Brain microvascular endothelial cell (primary cell): ENCODE measurements at places on chromosomes 7 and 10.

DNA sequence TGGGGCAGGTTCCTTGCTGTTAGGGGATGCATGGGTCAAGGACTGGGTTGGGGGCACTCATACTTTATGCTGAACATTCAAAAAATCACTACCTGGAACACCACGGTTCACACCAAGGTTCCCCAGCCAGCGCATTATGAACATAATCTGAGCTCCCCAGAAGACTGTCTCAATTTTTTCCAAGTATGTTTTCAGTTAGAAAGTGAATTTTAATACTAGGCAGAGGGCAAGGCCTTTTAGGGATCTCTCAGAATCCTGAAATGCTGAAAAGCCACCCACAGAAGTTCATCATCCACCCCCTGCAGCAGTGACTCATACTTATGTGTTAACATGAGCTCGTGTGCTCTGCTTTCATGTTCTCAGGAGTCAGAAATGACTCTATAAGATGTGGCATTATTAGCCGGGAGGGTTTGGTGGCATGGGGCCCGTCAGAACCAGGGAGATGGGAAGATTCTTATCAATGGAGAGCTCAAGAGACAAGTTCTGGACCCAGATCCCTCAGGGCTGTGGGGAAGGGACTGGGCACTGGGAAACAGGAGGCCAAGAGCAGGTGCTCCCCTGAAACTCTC is 185.2 kb upstream of the ITGB1 start:
- peak; percentile 75 for DNase-seq

DNA sequence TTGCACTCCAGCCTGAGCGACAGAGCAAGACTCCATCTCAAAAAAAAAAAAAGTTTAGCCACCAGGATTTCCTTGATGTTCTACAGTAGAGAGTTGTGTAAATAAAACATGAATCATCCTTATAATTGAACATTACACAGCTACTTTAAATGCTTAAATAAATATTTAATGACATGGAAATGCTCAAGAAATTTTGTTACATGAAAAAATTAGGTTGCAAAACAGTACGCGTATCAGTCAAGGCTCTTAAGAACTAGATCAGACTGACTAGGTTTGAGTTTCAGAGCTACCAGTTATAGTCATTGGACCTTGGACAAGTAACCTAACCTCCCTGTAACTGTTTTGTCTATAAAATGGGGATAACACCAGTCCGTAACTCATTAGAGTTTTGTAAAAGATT is 38.7 kb upstream of the GSAP start:
- DNase-seq: no peak

GRCh38 chr10:126463286-126463685 is 75.0 kb upstream of the ADAM12 start:
- DNase-seq: no peak

GRCh38 chr10:29210266-29210868 is 78.5 kb upstream of the LYZL1 start:
- no peak for DNase-seq

DNA sequence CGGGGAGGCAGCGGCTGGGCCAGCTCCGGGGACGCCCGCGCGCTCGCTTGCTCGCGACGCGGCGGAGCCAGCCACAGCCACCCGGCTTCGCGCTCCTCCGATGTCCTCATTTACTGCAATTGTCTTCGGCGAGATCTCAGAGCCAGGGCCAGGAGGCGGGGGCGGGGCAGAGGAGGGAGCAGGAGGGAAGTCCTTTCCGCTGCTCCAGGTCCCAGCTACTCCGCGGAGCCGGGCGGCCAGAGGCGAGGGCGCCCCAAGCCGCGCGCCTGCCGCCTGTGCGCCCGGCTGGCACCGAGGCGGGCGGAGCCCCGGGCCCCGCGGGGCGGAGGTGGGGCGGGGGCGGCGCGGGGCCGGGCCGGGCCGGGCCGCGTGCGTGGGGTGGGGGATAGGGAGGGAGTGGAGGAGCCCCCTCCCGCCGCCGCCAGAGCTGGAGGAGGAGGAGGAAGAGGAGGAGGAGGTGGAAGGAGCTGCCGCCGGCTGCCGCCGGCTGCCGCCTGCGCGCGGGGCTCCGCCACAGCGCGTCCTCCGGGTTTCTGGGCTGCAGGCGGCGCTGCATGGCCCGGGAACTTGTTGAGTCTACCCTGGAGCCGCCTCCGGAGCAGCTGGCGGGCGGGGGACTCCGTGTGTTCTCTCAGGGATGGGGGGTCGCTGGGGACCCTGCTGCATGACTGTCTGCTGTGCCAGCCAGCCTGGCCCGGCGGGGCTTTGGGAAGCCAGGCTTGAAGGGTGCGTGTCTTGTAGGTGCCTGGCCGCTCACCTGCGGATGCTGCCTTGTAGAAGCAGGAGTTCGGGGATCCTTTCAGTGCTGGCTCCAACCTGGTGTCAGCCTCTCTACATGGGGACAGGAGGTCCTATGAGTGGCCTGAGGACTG is at the start of gene INSYN2A:
TSS of gene INSYN2A (minus strand) at position 310 of the 872 bp plus-strand sequence. CDS start 20,196 bp downstream, outside the sequence.
- DNase-seq: peak; percentile 29

GRCh38 chr10:81036257-81036656 is 498.6 kb downstream of the SH2D4B start:
- no peak for DNase-seq

DNA sequence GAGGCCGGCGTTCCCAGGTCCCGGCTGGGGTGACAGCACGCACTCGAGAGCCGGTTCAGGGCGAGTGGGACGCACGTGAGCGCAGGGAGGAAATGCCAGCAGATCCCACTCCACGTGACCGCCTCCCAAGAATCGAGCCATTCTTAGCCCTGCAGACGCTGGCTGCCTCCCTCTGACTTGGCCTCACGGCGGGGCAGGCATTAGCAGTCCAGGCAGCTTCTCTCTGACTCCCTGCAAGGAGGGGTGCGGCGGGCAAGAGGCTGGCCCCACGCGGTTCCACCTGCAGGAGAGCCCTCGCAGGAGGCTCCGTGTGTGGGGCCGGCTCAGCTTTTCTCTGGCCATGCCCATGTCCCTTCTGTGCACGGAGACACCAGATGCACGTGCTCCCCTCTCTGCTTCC is 10.1 kb downstream of the GPR146 start:
- DNase-seq: no peak

DNA sequence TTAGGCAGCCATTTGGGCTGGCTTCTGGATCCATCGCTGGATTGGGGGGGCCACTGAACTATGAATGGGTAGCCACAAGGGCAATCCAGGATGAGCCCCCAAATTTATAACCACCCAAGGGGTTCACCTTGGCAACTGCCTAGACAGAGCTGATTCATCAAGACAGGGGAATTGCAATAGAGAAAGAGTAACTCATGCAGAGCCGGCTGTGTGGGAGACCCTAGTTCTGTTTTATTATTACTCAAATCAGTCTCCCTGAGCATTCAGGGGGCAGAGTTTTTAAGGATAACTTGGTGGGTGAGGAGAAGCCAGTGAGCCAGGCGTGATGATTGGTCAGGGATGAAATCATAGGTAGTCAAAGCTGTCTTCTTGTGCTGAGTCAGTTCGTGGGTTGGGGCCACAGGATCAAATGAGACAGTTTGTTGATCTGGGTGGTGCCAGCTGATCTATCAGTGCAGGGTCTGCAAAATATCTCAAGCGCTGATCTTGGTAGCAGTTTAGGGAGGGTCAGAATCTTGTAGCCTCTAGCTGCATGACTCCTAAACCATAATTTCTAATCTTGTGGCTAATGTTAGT is 57.9 kb downstream of the DNAJB9 start:
- no peak for DNase-seq

- no peak for DNase-seq
These were observed 143.4 kb upstream of the KLF14 start for GRCh38 chr7:130877236-130877990.

DNA sequence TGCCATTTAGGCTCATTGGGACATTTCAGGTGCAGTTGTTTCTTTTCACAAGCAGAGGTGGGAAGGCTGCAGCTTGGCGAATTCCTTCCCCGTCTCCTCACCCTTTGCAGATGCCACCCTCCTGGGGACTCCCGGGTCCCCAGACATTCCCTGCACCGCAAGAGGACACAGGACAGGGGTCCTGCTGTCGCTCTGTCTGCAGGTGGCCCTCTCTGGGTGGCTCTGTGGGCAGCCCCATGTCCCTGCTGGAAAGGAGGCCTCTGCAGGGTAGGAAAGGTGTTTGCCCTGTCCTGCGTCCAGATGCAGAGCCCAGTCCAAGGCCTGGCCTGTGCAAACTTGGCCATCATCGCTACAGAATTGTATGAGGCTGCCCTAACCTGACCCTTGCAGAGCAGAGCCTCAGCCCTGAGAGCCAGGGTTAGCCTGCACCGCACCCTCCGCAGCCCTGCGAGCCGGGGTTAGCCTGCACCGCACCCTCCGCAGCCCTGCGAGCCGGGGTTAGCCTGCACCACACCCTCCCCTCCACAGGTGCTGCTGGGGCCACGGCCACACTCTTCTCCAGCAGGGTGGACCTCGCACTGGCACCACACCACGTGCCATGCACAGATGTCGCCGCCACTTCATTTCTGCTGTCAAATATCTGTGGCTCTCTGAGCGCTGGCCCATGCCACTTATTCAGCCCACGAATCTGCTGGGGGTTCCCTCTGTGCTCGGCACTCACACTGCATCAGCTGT is 61.0 kb downstream of the CFAP46 start:
- no peak for DNase-seq

DNA sequence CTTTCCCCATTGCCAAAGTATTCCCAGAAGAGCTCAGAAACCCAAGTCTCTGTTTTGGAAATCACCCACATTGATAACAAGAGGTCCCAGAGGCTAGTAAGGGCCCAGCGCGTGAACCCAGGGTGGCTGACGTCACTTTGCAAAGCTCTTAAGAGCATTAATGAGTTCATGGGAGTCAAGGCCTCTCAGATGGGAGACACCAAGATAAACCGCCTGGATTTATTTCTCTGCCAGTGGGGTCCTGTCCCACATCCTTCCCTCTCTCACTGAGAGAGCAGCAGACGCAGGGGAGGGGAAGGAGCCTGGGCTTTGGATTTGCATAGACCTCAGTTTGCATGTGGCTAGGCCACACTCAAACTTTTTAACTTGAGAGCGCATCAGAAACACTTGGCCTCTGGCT is 184.8 kb upstream of the PDE1C start:
- DNase-seq: no peak

GRCh38 chr7:148914208-148914777 is 30.2 kb upstream of the EZH2 start:
- DNase-seq: peak; percentile 69

DNA sequence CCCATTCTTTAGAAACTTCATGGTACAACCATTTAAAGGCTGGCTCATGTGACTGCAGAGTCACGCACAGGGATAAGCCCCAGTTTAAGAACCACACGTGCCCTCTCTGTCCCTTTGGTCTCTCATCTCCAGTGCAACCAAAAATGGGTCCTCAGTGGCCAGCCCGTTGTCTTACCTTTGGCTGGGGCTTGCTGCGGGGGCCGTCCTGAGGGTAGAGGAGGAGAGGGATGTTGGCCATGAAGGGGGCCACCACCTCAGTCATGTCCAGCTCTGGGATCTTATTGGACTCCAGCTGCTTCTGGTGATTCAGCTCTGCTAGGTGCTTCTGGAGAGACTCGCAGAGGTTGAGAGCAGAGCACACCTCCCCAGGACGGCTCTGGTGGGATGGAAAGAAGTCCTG is 22.3 kb downstream of the PSAP start:
- DNase-seq: no peak

- peak; percentile 5 for DNase-seq
These were observed 502.6 kb downstream of the NRG3 start for GRCh38 chr10:82377608-82378007.

DNA sequence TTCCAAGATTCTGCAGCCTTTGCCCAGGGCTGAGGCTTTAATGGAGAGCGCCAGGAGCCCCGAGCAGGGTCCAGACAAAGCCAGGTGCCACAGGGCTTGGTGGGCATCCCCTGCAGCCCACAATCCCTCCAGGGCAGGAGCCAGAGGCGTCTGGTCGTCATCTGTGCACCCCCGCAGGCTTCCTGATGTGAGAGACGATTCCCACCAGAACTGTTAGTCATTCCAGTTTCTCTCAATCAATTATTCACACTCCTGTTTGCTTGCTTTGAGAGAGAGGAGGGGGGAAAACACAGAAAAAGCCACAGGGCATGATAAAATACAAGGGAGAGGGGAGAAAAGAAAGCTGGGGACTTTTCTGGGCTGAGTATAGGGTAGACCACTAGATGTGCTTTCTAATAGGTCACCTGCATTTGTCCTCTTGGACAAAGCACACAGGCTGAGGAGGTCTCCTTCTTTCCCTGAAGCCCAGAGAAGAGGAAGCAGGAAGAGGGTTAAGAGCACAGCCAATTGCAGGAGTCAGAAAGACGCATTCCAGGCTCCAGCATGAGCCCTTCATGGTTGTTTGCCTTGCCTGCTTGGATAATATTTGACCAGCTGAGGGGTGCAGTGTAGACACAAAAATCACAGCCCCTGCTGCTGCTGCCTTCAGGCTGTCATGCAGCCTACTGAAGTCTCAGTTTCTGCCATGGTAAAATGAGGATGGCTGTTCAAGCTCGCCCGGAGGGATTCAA is 194.4 kb downstream of the PLXNA4 start:
- DNase-seq: no peak

DNA sequence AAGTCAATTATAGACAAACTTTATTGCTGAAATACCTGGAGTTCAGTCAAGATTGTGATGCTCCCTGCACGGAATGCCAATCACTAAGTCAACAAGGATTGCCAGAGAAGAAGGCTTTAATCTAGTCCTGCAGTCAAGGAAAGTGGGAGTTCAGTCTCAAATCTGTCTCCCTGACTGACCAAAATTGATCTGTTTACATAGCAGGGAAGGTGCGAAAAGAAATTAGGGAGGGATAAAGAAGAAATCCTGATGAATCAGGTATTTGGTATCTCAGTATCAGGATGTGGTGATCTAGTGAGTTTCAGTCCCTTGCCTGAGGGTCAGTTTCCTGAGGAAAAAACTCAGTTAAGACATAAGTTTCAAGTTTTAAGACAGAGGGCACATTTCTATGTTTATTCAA is 2.1 kb upstream of the AKR1D1 start:
- no peak for DNase-seq

DNA sequence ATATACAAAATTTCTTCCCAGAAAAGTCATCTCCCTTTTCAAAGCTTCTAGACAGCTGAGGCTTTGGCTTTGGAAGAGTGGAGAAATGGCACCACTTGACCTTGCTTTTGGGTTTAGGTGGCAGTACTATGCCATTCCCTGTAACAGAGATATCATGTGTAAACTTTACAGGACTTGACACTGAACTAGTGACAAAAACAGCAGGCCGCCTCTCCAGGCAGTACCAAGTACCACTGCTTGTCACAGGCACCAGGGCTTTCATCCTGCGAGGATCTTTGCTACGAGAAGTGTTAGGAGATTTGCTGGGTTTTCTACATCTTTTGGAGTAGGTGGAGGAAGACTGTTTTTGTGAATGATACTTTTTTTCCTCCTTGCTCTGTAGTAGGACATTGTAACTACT is 32.6 kb upstream of the ANLN start:
- no peak for DNase-seq
